ENCODE measurements at places on chromosomes 11 and 22.

GRCh38 chr11:30489511-30489910, 96.6 kb downstream of the MPPED2 start:
- no peaks in the 10 kb centered on the region for H3K4me1 ChIP-seq
- no peak overlapping the region for H3K4me3 ChIP-seq
- H3K27me3 ChIP-seq = peaks cover 4% of the 10 kb centered on the region

DNA sequence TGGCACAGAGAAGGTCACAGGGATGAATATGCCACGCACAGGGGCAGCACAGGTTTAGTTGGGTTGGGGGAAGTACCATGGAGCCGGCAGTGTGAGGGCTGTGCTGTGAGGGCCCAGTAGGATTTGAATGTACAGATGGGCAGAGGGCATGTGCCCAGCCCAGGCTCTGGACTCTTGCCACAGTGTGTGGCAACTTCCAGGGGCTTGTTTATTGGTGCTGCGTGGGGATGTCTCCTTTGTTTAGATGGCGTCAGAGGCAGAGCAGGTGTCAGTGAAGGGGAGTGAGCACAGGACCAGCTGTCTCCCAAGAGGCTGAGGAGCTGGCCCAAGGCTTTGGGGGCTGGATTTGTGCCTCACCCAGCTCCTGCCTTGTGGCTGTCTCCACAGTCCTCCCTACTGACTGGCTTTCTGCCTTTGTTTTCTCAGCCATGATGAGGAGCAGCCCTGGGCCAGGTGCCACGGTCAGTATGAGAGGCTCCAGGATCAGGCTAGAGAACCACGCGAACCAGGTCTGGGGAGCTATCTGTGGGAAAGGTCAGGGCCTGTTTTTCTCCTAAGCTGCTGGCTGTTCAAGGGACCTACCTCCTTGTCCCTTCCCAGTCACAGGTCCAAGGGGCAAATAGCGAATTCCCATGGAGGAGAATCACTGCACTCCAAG, 21.9 kb downstream of the SUN2 start:
- DNase-seq = no peak
- H3K27ac ChIP-seq = peak overlapping the region; percentile 83
- H3K36me3 ChIP-seq = peaks cover 100% of the 10 kb centered on the region
- H3K27me3 ChIP-seq = no peaks in the 10 kb centered on the region
- H3K4me1 ChIP-seq = peaks cover 47% of the 10 kb centered on the region

- H3K36me3 ChIP-seq = no peaks in the 10 kb centered on the region
- H3K4me3 ChIP-seq = no peak overlapping the region
- DNase-seq = no peak
- H3K27me3 ChIP-seq = peaks cover 27% of the 10 kb centered on the region
Measured at GRCh38 chr11:1392111-1392510, 2.4 kb downstream of the BRSK2 start.

GRCh38 chr11:35590412-35590811, 27.8 kb upstream of the FJX1 start:
- DNase-seq = no peak
- no peaks in the 10 kb centered on the region for H3K36me3 ChIP-seq
- no peak overlapping the region for H3K4me3 ChIP-seq
- peaks cover 41% of the 10 kb centered on the region for H3K27me3 ChIP-seq
- H3K27ac ChIP-seq = no peak overlapping the region

- no peak overlapping the region for H3K27ac ChIP-seq
- H3K4me3 ChIP-seq = no peak overlapping the region
- no peak for DNase-seq
- no peaks in the 10 kb centered on the region for H3K36me3 ChIP-seq
- no peaks in the 10 kb centered on the region for H3K4me1 ChIP-seq
Measured at GRCh38 chr11:97973352-97973857, 1047.3 kb upstream of the CNTN5 start.

DNA sequence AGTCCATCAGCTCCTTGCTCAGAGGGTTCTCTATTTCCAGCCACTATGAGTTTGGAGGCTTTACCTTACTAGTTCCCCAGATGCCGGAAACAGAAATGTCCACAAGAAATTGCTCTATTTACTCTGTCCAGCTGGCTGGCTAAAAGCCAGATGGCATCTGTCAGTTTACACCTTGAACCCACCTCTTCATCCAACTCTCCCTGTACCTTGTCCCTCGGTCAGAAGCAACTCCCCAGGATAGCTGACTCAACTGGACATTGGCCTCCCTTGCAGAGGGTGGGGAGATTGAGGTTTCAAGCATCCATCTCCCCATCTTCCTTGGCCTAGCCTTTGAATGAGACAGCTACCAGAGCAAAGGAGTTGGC, 1.7 kb downstream of the C2CD2L start:
- H3K36me3 ChIP-seq = peaks cover 63% of the 10 kb centered on the region
- peaks cover 49% of the 10 kb centered on the region for H3K4me1 ChIP-seq
- no peaks in the 10 kb centered on the region for H3K27me3 ChIP-seq
- DNase-seq = no peak
- peak overlapping the region; percentile 83 for H3K4me3 ChIP-seq

DNA sequence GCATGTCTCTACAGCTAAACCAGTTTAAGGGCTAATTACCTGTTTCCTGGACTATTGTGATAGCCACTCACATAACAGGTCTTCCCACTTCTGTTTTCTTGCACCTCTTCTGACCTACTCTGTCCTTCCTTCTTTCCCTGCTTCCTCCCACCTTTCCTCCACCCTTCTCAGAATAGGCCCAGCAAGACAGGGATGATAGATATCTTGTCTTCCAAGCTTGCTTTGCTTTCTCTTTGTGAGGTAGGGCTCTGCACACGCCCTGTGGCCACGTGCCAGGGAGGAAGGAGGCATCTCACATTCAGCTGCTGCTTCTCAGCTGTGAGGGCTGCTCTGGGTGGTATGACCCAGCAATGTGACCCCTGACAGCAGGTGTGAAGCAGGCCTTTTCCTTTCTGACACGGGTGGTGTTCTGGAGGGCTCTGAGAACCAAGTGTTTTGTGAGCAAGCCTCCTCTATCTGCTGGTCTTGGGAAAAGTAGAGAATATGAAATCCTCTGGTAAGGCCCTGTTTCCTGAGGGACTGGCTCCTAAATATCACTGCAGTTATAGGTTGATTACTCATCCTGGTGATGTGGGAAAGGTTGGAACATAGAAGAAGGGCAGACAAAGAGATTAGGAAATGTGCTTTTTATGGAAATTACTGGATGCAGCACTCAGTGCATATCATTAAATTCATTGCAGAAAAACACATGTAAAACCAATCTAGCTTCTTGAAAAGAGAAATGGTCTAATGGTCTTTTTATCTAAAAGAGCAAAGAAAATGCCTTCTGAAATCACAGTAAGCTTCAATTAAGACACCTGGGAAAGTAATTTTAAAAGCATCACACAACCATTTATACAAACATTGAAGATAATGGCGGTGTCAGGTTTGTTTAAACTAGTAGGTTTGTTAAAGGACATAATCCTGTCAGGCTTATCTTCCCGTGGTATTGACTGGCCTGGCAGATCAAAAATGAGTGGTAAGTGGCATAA, 8.5 kb downstream of the AMOTL1 start:
- H3K36me3 ChIP-seq = no peaks in the 10 kb centered on the region
- H3K4me1 ChIP-seq = peaks cover 10% of the 10 kb centered on the region
- peaks cover 42% of the 10 kb centered on the region for H3K27me3 ChIP-seq
- no peak for DNase-seq

DNA sequence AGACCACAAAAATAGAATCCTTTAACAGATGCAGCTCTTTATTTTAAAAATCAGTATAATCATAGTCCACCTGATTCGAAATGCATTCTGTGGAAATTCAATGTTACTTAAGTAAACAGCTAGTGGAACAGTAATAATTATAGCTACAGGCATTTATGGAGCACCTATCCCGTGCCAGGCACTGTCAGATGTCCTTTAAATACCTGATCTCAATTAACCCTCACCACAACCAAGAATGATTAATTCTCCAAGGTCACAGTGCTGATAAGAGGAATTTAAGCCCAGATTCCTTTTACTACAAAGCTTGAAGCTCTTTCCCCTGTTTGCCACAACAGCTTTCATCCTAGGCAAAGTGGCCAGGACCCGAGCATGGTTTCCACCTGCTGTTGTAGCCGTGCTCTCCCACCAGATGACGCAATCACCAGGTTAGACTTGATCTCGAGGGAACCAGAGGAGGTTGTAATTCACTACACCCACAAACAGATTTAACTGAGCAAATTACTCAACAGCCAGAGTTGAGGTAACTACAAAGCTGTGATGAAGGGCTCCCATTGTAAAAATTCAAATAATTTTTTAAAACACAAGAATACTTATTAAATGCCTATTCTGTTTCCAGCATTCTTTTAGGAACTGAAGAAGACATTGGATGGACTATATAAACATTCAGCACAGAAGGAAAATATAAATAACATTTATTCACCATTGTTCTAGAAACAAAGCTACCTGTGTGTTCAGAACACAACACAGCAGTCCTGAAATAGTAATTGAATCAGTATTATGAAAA, 10.3 kb downstream of the PRDM10 start:
- peaks cover 18% of the 10 kb centered on the region for H3K36me3 ChIP-seq
- DNase-seq = peak; percentile 40
- no peak overlapping the region for H3K4me3 ChIP-seq
- peaks cover 15% of the 10 kb centered on the region for H3K4me1 ChIP-seq
- peak overlapping the region; percentile 82 for H3K27ac ChIP-seq

- H3K4me3 ChIP-seq = no peak overlapping the region
- H3K27me3 ChIP-seq = no peaks in the 10 kb centered on the region
- no peaks in the 10 kb centered on the region for H3K36me3 ChIP-seq
Measured at GRCh38 chr11:95495706-95496105, 264.7 kb upstream of the SESN3 start.

DNA sequence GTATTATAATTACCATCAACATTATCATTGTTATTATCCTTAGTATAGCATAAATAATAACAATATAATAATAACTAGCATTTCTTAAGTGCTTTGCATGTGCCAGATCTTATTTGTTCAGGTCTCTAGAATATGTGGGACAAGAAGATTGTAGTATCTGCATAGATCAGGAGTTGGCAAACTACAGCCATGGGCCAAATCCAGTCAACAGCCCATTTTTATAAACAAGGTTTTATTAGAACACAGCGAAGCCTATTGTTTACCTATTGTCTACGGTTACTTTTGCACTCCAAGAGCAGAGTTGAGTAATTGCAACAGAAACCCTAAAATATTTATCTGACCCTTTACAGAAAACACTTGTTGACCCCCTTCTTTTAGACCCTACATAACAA, 81.4 kb downstream of the SLC1A2 start:
- no peak for DNase-seq
- no peaks in the 10 kb centered on the region for H3K36me3 ChIP-seq
- H3K27me3 ChIP-seq = no peaks in the 10 kb centered on the region
- no peak overlapping the region for H3K27ac ChIP-seq
- H3K4me1 ChIP-seq = peaks cover 47% of the 10 kb centered on the region
- H3K4me3 ChIP-seq = no peak overlapping the region
